ENCODE measurements at places on chromosomes 2 and 18.

DNA sequence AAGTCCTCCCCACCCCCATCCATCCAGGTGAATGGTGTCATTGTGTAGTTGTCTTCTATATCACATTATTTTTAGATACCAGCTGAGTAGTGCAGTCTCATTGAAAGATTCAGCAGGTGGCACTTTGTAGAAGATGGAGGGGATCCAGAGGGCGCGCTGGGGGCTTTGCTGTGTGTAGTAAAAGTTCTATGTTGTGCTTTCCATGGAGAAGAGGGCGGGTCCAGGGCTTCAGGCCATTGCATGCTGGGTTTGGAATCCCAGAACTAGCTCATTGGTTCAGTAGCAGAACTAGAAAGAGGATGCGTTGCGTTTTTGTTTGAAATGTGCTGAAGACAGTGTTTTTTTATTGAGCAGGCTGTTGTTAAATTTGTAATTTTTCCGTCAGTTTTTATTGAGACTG, 120.0 kb downstream of the MAP4K4 start:
- no peak for DNase-seq

- no peak for DNase-seq
These were observed 18.4 kb downstream of the GREB1 start for GRCh38 chr2:11552260-11552638.

DNA sequence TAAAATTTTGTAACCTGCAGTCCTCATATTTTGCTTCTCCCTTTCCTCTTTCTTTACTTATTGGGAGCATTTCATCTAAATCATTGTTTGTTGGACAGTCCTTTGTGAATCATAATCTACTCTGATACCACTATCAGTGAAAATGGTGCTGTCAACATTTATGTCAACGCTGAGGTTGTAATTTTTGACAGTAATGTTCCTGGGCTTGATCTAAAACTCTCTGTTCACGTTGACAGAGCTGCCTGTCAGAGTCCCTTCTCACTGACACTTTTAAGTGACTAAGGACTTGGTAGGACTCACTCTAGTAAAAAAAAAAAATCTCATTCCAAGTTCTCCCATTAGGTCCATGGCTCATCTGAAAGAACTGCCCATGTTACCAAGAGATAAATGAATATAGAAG, 1640.8 kb upstream of the PIK3C3 start:
- no peak for DNase-seq

- DNase-seq = no peak
These were observed 375.5 kb downstream of the PARD3B start for GRCh38 chr2:204920776-204921175.

DNA sequence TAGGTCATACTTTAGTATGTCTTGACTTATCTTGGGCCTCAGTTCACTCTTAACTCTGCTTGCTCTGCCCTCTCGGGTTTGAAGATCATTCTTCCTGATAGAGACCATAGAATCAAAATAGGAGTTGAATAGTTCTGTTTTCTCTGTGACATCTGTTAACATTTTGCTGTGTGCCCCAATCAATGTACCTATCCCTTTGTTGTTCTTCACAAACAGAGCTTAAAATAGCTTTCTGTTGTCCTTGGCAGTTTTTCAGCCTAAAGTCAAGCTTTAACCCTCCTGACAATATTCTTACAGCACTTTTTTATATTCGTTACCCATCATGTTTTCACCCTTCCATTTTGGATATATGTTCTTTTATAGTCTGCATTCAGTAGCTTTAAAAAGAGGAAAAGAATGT, 724.5 kb upstream of the FANCL start:
- no peak for DNase-seq

DNA sequence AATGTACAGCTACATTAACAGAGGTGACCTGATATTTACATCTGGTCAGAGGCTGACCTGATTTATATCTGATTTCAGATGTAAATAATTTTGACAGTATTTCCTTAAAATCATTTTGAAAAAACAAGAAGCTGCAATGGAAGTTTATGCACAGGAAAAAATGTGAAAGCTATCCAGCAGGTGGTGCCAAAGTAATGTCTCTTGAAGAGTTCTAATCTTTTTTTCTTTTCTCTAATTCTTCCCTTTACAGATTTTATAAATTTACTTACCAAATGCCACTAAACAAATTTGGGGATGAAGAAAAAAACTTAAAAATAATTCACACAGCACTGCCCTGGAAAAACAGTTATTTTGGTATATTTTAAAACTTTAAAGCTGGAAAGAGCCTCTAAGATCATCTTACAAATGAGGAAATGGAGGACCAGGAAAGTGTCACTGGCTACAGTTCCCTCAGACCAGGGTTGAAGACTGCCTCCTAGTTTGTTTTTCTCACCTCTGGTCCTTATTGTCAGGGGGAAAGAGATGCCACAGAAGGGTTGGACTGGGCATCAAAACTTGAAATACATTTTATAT, 16.4 kb upstream of the FBLN7 start:
- DNase-seq = no peak

GRCh38 chr2:27150639-27151230, 1.9 kb downstream of the TCF23 start:
- DNase-seq = no peak

DNA sequence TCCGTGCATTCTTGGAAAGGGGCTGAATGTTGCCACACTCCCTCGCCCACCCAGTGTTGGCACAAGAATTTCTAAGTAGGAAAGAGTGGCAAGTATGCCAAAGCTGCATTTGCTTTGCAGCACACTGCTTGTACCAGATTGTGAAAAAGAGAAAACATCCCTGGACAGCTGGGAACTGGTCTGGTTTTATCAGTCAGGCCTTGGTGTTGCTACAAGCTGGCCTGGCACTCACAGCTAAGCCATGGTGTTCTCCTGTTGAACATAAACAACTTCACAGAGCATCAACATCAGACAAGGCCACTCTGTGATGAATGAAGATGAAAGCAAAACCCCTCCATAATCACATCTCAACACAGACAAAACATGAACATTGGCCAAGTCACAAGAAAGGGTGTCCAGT, 4.2 kb upstream of the TRABD2A start:
- DNase-seq = no peak

DNA sequence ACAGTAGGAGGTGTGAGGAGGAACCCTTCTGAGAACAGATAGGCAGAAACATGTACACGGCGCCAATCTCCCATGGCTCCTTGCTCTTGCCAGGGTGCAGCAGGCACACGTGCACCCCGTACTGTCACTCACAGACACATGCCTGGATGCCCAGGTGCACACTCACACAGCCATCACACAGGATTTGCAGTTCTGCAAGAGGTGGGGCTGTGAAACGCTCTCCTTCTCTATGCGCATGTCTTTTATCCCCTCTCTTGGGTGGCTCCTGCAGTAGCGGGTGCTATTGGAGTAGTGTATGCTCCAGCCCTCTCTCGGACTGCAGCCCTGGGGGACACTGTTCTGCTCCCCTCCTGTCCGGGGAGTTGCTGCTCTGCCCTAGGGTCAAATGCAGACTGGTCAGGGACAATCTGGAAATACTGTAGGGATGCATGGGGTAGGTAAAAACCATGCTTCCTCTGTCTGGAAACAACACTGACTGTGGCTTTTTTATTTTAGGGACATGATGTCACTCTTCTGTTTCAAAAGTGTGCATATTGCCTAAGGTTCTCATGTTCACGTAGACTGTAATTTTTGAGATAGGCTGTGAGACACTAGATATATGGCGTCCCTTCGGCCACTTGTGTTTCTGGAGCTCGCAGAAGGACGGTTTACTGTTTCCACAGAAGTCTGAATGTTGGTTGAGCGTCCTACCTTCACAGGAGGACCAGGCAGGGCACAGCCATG, 118.5 kb downstream of the PRKCE start:
- DNase-seq = no peak
